ENCODE measurements at places on chromosomes 2 and 18.

DNA sequence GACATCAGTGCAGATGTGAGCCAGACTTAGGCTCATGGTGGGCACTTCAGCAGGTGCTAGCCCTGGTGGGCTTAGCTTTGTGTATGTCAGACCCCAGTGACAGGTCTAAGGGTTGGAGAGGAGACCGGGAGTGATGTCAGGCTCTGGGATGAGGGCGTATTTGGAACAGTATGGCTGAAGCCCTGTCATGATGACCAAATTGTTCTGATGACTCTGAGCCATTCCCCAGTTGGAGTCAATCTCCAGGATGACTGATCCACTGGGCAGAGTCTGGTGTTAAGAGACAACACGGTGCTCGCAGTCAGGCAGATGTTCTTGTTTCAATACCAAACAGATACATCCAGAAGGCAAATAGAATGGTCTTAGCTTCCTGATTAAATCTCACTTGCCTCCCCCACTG, 241.5 kb downstream of the SOX11 start:
- DNase-seq: no peak

- DNase-seq: no peak
Measured at GRCh38 chr2:189885368-189885767, 101.1 kb downstream of the PMS1 start.

DNA sequence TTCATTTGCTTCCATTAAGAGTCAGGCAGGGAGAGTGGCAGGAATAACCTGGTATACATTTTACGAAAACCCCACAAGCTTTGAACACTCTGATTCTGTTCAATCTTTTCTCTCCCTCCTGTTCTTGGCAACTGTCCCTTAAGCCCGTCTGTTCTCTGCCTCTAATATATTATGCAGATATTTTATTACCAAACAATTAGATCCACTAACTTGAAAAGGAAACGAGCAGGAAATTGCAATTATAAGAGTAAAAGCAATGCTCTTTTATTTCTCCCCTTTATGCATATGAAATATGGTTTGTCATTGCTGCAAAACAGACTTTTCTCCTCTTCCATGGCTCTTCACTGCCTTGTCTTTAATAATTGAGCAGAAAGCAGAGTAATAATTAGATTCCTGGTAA, 149.1 kb upstream of the CELF4 start:
- no peak for DNase-seq

DNA sequence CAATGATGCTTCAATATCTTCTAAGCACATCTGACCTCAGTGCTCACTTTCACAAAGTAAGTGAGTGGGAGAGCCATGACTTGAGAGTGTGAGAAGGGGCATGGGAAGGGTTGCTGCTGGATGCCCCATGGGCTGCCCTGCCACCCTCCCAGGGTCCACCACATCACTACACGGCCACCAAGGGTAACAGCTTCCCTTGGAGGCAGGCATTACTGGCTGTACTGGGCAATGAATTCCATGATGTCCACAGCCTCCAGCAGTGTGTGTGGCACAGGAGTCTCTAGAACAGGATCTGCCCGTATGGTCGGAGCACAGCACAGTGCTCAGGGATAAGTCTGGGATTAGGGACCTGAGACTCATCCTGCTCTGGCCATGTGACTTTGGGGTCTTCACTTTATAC, 481.0 kb upstream of the MYT1L start:
- DNase-seq: no peak

DNA sequence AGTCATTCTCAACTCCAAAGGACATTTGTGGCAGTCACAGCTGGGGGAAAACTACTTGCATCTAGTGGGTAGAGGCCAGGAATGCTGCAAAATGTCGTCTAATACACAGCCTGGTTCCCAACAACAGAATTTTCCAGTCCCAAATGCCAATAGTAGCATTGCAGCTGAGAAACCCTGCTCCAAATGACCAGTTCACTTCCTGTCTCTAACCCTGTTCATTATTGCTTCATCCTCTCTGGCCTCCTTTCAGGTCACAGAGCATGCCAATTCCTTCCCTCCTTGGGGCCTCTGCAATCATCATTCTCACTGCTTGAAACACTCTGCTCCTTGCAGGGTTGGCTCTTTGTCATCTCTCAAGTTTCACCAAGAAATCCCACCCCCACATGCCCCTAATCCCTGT, 139.1 kb downstream of the IRS1 start:
- DNase-seq: no peak

DNA sequence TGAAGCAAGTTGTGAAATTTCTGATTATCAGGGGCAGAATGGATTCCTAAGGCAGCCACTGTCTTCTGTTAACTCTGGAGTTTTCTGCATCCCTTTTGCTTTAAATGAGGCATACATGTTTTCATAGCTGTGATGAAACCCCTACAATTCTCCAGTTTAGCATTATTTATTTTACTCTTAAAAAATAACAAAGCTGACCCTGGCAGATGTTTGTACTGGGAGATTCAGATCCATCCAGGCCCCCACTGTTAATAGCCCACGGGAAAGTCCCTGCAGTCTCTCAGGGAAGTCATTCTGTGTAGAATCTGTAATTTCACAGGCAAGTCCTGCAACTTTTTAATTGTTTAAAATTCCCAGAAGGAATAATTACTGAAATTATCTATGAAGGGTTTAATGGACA, 353 bp upstream of the SULT1C4 start:
- DNase-seq: no peak

GRCh38 chr18:78126536-78126935, 853.1 kb upstream of the SALL3 start:
- no peak for DNase-seq

- DNase-seq: no peak
Measured at GRCh38 chr2:28680657-28681056, 71.0 kb upstream of the PPP1CB start.

GRCh38 chr2:162473986-162474385, 130.1 kb downstream of the GCA start:
- DNase-seq: no peak

- DNase-seq: no peak
Measured at GRCh38 chr2:56185101-56185581, 1.4 kb downstream of the CCDC85A start.

DNA sequence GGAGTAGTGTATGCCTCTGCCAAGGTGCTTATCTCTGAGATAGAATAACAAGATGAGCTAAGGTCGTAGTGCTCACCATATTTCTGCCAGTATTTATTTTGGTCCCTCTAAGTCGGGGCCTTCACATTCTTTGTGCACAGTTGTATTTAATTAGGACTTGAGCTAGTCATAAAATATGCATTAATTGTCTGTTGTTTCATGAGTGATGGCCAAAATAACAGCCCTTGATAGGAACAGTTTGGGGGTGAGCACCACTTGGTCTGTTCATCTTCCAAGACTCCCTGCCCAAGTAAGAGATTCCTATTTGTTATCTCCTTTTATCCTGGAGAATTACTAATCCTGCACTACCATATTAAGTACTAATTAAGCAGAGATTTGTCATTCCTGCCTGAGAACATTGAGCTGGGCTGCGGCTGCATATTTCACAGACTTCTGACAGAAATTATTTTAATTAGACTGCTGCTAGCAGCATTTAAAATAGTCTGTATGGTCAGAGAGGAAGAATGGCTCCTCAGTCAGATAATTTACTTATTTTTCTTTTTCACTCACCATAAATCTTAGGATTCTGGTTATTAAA, 435.1 kb downstream of the MTX2 start:
- DNase-seq: peak; percentile 36

GRCh38 chr2:177588671-177589070, 196.1 kb downstream of the AGPS start:
- DNase-seq: no peak

GRCh38 chr2:26845021-26845420, 2.9 kb upstream of the DPYSL5 start:
- no peak for DNase-seq

GRCh38 chr2:203915256-203915655, 21.3 kb upstream of the ICOS start:
- DNase-seq: no peak

- no peak for DNase-seq
Measured at GRCh38 chr18:48719974-48720654, 181.3 kb downstream of the CTIF start.

- DNase-seq: no peak
Measured at GRCh38 chr2:159283529-159283928, 3.0 kb downstream of the WDSUB1 start.

DNA sequence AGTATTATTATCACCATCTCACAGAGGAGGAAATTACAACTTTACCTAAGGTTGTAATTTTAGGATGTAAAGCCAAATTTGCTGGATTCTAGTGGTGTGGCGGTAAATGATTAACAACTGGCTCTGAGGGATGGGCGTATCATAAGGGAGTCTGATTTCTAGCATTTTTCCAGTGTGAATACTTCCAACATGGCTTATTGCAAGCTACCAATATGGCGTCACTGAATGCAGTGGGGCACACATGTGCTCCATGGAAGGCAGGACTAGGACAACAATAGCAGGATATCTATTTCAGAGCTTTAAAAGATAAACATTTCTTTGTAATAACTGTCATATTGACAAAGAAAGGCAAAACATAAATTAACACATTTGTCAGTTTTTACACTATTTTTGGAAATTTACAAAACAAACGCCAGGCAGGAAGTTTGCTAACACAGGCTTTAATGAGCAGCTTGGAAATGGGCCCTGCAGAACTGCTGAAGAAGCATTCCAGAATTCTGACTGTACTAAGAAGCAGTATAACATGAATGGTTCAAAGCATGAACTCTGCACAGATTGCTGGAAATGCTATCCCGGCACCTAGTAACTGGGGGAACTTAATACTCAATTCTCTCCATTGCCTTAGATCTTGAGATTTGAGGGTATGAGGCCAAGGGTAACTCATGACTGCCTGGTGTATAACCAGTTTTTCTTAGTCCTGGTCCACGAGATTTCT, 439.3 kb upstream of the MAP2 start:
- DNase-seq: no peak

DNA sequence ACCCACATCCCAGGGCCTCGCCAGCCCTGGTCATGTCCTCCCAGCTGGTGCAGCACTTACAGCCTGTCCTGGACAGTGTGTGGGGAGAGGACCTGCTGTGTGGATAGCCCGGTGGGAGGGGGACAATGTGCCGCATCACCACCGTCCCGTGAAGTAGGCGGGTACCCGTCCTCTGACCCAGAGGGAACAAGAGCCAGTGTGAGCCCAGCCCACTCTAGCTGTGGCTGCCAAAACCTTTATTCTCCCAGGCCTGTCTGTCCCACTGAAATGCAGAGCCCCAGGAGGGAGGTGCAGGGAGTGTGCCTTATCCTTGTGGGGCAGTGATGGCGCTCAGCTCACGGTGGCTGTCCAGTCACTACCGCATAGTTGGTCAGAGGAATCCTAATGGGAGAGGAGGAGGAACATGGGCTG, 1.7 kb downstream of the TRAF3IP1 start:
- DNase-seq: no peak

- DNase-seq: no peak
Measured at GRCh38 chr2:131092458-131093005, 728 bp downstream of the FAM168B start.

GRCh38 chr2:47266939-47267710, 112.0 kb upstream of the STPG4 start:
- no peak for DNase-seq

DNA sequence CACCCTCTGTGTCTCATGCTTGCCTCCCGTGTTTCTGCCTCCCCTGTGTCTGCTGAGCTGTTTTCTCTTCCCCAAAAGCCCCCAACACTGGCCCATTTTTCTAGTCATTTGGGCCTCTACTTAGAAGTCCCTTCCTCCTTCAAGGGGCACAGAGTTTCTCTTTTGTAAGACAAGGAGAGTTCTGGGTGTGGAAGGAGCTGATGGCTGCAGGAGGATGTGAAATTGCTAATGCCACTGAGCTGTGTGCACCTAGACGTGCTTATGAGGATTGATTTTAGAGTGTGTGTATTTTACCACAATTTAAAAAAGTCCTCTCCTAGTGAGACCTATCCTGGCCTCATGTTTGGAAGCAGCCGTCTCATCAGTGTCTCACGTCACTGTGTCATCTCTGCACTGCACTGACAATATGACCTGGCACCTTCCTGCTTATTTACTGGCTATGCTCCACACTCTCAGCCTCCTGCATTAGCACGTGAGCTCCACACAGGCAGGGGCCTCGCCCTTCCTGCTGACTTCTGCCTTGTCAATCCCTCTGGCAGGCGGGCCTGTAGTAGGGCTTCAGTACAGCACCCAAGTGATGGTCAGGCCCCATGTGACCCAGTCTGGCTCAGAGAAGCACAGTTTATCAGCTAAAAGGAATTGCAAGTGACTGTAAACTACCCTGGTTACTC, 8.0 kb upstream of the MBP start:
- no peak for DNase-seq

DNA sequence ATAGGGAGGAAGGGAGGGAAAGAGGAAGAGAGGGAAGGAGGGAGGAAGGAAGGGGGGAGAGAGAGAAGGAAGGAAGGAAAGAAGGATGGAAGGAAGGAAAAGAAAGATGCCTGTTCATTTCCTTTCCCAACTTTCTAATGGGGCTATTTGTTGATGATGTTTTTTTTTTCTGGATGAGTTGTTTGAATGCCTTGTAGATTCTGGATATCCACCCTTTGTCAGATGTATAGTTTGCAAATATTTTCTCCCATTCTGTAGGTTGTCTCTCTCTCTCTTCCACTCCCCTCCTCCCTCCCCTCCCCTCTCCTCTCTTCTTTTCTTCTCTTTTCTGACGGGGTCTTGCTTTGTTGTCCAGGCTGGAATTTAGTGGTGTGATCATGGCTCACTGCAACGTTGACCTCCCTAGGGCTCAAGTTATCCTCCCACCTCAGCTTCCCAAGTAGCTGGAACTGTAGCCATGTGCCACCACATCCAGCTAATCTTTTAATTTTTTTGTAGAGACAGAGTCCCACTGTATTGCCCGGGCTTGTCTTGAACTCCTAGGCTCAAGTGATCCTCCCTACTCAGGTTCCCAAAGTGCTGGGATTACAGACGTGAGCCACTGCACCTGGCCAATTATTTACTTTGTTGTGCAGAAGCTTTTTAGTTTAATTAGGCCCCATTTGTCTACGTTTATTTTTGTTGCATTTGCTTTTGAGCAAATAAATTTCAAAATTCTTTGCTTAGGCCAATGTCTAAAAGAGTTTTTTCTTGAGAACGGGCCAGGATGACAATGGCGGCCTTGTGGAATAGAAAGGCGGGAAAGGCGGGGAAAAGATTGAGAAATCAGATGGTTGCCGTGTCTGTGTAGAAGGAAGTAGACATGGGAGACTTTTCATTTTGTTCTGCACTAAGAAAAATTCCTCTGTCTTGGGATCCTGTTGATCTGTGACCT, 57.3 kb upstream of the FAM117B start:
- DNase-seq: no peak

GRCh38 chr2:71595569-71595968, 142.2 kb downstream of the DYSF start:
- no peak for DNase-seq

All from right renal cortex interstitium (tissue), 3 donors.